GM12891 (cell line): ENCODE measurements at places on chromosomes 4 and X.

DNA sequence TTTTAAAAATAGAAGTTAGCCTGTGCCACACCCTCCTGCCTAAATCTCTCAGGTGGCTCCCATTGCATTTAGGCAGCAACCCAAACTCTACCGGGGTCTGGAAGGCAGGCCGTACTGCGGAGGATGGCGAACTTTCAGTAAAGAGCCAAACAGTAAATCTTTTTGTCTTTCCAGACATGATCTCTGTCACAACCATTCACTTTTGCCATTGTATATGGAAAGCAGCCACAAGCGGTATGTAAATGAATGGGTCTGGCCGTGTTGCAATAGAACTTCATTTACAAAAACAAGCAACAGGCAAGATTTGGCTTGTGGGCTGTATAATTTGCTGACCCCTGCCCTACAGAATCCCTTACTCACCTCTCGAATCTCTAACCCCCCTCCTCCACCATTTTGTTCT is 3.3 kb downstream of the RADX start:
- no peak for DNase-seq

DNA sequence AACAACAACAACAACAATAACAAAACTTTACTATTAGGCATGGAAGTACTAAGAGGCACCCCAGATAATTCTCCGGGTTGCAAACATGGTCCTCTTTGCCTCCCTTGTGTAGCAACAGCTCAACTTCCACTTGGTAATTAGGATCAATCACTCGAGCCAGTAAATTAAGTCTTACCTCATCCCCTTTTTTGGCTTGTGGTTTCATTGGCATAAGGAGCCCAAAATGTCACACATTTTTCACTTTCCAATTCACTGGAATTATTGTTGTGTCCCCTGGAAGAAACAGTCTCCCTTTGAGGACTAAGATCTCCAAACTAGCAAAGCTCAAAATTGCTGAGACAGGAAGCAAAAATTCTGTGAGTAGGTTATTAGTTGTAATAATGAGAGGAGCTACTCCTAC is 49.2 kb upstream of the HSD17B10 start:
- no peak for DNase-seq

- no peak for DNase-seq
These were observed 1.6 kb downstream of the OTUD4 start for GRCh38 chr4:145178740-145179280.

DNA sequence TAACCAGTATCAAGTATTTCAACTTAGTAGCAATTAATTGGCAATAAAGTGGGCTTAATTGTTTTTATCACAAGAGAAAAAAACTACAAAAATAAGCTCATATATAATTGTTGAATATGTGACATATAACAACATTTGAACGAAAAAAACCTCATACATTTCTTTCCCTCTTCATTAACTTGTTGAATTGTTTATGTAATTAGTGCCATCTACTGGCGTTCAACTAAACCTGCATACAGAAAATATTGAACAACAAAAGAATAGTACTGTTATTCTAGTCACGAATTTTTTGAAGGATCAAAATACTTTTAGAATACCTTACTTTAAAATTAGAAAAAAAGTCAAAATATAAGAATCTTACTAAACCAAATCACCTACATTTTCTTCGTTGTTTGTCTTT is 586.5 kb upstream of the FTHL17 start:
- DNase-seq = no peak

GRCh38 chrX:41863343-41864203 is 59.8 kb downstream of the CASK start:
- DNase-seq = no peak
